ENCODE measurements at places on chromosomes 2 and 18.

GRCh38 chr2:37852585-37853014 lies 72.5 kb upstream of the RMDN2 start:
- DNase-seq, result no peak

- DNase-seq, result no peak
Measured at GRCh38 chr2:46643493-46643892, 164.1 kb downstream of the TMEM247 start.

GRCh38 chr2:205650450-205650849 lies 31.9 kb upstream of the NRP2 start:
- DNase-seq, result no peak

DNA sequence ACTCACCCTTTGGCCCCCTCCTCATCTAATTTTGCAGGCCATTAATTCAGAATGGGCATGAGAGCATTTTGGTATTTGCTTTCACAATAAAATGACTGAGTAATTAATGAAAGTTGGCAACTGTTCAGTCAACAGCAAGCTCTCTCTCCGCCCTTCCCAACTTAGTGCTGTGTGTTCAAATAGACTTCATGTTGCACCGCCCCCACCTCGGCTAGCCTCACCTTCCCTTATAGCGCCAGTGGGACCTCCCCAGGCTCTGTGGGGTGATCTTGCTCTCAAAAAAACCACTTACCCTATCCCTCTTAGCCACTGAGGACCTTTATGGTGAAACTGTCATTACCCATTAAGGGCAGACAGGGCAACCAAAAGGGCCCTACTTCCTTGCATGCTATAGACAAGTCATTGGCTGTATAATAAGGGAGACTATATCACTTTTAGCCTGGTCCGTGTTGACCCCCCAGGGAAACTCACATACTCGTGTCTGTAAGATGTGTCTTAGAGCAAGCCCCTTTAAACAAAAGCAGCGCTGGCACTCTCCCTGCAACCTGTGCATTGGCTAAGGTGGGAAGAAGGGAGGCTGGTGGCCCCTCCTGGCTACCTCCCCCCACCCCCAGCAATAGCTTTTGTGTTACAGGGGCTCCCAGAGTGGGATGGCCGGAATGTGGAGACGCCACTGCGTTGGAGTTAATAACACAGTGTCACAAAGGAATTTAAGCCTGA lies 15.2 kb downstream of the EN1 start:
- no peak for DNase-seq

- no peak for DNase-seq
Measured at GRCh38 chr2:184851576-184851975, 253.2 kb downstream of the ZNF804A start.

DNA sequence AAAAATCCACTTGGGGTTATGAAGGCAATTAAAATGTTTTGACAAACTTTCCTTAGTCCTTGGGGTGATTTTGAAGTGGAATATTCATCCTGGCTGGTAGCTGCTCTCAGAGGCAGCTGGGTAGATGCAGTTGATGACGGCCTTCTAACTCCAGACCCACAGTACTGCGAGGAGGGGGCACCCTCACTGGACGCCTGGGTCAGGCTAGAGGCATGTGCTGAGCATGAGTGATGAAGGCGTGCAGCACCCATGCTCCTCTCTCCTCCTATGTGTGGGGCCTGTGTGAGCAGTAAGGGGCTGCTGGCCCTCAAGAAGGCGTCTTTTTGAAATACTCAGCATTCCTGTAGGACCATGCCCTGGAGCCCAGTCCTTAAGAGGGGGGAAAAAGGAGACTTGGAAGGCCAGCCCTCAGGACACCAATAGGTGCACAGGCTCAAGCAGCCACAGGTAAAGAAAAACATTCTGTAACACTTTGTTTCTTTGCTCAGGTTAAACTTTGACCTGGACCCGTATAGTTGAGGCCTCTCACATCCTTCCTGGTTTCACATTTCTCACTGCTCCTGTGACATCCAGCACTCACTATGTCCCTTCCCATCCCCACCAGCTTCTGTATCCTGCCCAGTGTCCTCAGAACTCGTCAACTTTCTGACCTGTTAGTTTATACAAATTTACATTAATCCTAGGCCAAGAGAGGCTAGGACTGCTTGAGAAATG lies 64.4 kb downstream of the CD8B2 start:
- no peak for DNase-seq

- no peak for DNase-seq
Measured at GRCh38 chr2:129673847-129674711, 305.4 kb upstream of the RAB6C start.

GRCh38 chr2:217942731-217943335 lies 60.0 kb downstream of the TNS1 start:
- DNase-seq, result no peak

DNA sequence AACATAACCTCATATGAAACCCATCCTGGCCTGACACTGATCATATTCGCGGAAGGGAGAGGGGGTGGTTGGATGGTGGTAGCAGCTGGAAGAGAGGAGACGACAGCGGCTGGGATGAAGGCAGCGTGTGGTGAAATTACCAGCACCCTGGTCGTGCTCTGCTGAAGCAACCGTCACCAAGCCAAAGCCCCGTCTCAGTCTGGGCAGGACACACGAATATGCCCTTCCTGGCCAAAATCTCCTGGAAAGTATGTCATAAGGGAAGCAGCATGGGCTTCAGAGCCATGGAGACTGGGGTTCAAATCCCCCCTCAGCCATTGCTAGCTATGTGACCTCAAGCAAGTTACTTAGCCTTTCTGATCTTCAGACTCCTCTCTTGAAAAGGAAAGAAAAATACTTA lies 63.2 kb upstream of the CABLES1 start:
- no peak for DNase-seq

DNA sequence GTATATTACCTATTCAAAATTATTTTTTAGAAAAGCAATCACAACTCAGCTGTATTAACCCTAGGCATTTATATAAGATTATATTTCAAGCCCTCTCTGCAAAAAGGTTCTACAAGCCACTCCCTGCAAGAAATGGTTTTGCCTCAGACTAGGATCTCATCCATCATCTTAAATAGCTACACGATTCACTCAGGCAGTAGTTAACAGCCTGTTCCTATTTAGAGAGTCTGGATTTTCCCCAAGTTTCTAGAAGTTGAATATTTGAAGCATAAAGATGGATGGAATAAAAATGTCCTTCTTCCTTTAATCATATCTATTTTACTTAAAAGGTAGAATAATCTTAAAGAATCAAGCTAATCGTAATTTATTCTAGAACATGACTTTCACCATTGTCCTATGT lies 167.1 kb upstream of the STK17B start:
- no peak for DNase-seq

DNA sequence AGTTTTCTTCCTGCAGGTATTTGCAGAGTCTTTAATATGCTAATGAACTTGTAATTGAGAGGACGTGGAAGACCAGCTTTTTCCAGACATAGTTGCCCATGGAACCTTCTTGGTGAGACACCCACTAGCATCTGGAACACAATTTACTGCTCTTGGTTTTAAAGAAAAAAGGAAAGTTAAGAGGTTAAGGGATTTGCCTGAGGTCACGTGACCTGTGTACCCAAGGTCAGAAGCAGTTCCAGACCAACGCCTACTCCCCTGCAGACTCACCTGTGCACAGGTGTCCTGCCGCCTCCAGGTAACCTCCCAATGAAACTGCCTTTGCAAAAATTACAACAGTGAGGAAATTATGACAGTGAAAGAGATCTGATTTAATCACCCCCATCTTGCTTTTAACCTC lies 172.7 kb downstream of the ANAPC1 start:
- DNase-seq, result no peak

Measured in activated T-cell treated with anti-CD3 and anti-CD28 coated beads for 48 hours (primary cell).